ENCODE measurements at places on chromosomes 5 and 9.

- DNase-seq, result no peak
Measured at GRCh38 chr9:87516926-87517290, 19.2 kb downstream of the DAPK1 start.

DNA sequence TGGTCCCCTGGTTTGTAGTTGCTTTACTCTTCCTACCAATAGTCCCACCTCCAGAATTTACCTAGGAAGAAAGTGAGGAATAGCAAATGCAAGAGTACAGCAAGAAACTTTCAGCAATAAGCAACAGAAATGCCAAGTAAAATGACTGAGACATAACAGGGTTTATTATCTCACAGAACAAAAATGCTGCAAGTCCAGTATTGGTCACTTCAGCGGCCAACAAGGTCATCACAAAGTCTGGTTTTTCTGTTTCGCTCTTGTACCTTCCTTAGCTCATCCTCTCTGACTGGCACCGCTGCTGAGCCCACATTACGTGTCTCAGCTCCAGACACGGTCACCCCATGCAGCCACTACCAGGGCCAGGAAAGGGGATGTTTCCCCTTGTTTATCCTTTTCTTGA lies 82.7 kb downstream of the RFK start:
- DNase-seq, result no peak

DNA sequence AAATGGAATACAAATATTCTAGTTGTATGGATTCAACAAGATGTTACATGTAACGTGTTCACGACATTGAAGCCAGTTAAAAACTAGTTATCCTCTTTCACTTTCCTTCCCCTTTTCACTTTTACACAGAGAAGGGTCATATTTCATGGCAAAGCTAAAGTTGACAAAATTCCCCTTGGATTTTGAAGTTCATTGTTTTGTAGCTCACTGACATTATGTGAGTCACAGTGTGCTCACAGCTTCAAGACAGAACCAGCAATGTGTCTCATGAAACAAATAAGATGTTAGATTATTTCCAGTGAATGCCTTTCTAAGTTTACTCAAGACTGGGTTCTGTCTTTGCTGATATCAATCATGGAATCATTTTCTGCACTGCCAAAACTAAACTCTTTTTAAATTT lies 535.5 kb upstream of the GRIN3A start:
- DNase-seq, result no peak

GRCh38 chr9:114303977-114304376 lies 18.9 kb upstream of the ORM1 start:
- DNase-seq, result no peak

DNA sequence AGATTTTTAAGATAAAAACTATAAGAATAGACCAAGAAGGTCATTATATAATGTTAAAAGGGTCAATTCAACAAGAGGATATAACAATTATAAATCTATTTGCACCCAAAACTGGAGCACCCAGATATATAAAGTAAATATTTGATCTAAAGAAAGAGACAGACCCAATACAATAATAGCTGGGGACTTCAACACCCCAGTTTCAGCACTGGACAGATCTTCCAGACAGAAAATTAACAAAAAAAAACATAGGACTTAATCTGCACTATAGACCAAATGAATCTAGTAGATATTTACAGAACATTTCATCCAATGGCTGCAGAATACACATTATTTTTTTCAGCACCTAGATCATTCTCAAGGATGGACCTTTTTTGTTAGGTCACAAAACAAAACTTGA lies 331.9 kb downstream of the SPOCK1 start:
- no peak for DNase-seq

DNA sequence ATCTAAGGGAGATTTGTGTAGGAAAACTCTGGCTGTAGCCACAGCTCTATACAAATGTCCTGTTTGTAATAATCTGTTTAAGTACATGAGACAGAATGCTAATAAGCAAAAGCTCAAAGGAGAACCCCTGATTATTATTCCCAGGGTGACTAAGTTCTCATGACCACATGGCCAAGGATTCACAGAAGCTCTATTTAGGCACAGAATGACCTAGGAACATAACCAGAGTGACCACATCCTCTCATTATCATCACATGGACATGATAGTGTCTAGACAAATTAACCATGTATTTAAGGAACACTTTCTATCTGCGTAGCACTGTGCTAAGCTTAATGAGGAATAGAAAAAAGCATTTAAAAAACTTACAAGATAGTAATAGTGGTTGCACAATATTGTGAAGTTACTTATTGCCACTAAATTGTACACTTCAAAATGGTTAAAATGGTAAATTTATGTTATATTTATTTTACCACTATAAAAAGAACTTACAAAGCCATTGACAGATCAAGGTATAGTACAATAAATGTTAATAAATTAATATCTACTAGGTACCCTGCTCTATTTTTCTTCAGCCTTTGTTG lies 56.3 kb downstream of the STX17 start:
- no peak for DNase-seq

DNA sequence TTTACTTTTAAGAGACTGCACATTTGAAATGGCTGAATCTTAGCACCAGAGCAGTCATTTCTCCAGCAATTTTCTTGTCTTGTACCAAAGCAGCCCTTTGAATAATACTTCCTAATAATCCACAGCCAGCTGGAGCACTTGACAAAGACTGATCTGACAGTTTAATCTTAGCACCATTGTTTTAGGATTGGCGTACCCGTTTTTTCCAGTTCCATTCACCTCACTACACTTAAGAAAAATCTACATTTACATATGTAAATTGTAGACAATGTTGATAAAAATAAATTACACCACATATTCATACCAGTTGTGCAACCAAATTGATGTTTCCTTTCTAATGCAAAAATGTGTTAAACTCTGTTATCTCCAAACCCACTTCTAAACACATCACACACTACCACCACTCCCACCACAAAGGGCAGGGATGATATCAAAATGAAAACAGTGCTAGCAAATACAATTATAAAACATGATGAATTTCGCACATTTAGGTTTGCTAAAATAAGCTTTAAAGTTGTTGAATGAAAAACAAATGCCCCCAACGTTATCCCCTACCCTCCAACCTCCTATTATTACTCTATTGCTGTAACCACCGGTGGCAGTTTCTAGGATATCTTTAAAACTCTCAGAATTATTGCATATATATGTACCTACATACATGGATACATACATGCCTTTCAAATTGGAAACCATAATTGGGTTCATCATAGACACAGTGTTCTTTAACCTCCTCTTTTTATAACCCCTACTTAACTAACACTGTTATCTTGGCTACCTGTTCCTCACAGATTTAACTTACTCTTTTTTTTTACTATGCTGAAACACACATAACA lies 21.5 kb downstream of the SERINC5 start:
- DNase-seq, result no peak

All from HepG2 (cell line).